ENCODE measurements at places on chromosomes 3 and 15.

GRCh38 chr3:124650798-124651197 is 79.5 kb upstream of the UMPS start:
- peak; percentile 17 for DNase-seq

GRCh38 chr15:90402223-90402622 is 14.2 kb downstream of the IQGAP1 start:
- peak; percentile 56 for DNase-seq

GRCh38 chr3:51819709-51820406 is 40.8 kb upstream of the IQCF6 start:
- peak; percentile 54 for DNase-seq

DNA sequence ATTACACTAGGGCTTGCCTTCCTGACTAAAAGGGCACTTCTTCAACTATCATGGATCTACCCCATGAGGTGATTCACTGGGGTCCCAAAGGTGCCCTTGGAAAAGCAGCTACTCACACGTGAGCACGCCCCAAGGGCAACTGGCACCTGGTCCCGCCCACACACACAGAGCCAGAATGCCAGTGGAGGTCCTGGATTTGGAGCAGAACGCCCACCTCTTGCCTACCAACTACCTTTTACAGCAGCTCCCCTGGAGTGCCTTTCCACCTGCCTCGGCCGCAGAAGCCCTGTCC is 1.8 kb upstream of the CTDSPL start:
- DNase-seq = no peak

All from SK-MEL-5 (cell line).